ENCODE measurements at places on chromosomes 12 and 14.
A peak's percentile ranks its signal among the peaks of the same experiment; 100 is the strongest.

DNA sequence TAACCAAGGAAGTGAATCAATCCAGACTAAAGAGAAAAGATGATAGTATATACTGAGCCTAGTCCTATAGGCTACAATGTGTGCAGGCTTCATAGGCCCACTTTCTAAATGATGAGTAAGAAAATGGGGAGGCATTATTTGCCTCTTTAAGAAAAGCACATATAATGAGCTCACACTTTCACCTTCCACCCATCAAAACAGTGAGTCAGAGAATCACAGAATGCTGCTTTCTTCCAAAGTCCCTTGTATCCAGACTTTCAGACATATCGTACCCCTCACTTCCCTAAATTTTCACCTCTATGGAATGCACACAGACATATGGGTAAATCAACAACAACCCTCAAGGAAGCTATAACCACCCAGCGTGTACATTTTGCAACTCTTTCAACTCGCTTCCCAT lies 286.4 kb upstream of the PRKD1 start:
- no peak for DNase-seq

GRCh38 chr14:90426663-90427062 lies 29.8 kb downstream of the CALM1 start:
- no peak for DNase-seq

DNA sequence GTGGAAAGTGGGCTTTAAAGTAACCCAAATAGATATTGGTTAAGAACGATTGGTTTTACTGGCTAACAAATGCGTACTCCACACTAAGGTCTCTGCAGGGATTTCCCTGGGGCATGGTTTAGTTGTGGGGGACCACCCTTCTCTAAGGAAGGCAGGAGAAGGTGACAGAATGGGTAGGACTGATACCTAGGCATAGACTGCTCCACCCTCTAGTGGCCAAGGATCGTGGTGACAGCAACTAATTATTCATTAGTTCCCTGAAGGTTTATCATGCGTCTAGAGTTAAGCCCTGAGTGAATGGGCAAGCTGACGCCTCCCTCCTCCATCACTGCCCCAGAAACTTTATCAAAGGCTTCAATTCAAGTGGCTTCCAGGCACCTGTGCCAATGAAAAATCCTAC lies 9.1 kb downstream of the FAM181A start:
- peak; percentile 57 for DNase-seq

GRCh38 chr12:8455727-8456360 lies at the start of gene CLEC6A:
TSS of gene CLEC6A (plus strand) at chr12:8455962. CDS start at chr12:8456112, 150 bp downstream.
- DNase-seq = no peak

GRCh38 chr12:47024463-47024862 lies 55.0 kb upstream of the PCED1B start:
- no peak for DNase-seq

GRCh38 chr14:50726372-50727107 lies 58.4 kb upstream of the SAV1 start:
- DNase-seq = no peak

DNA sequence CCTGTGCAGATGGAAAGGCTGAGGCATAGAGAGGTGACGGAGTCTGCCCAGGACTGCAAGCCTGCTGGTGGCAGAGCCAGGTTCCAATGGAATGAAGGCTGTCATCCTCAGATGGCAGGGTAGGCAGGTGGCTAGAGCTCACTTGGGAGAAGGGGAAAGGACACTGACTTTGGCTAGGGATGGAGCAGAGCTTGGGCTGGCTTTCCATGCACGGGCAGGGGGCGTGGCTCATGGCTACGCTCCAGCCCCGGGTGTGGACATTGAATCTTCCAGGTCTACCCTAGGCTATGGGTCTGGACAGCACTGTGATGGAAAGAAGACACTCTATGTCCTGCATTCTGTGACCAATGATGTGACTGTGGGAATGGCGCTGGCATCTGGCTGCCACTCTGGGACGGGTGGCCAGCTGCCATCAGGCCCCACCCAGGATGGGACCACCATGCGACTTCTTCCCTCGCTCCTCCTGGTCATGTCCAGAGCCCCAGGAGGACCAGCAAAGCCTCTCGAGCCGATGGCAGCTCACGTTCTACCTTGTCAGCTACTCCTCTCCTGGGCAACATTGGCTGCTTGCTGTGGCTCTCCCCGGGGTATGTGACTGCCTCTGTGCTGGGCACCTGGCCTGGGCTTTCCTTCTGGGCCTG lies 398.7 kb downstream of the TMEM121 start:
- no peak for DNase-seq

All from hematopoietic multipotent progenitor cell treated with erythropoietin and hydrocortisone succinate and interleukin-3 and kit ligand, for 8 days (in vitro differentiated cells).